H4 (cell line): ENCODE measurements at places on chromosomes 2 and 18. TPM values are rescaled to one million over a fixed set of nuclear protein-coding genes. Genes with fewer than 3 reads are reported as not detected.

GRCh38 chr18:1746131-1746530 is 825.2 kb downstream of the METTL4 start:
- no peak for DNase-seq

GRCh38 chr2:231900486-231900942 is 25.7 kb downstream of the NPPC start:
- DNase-seq: peak; percentile 68

GRCh38 chr2:191184457-191184856 is 33.7 kb upstream of the STAT4 start:
- DNase-seq: no peak

DNA sequence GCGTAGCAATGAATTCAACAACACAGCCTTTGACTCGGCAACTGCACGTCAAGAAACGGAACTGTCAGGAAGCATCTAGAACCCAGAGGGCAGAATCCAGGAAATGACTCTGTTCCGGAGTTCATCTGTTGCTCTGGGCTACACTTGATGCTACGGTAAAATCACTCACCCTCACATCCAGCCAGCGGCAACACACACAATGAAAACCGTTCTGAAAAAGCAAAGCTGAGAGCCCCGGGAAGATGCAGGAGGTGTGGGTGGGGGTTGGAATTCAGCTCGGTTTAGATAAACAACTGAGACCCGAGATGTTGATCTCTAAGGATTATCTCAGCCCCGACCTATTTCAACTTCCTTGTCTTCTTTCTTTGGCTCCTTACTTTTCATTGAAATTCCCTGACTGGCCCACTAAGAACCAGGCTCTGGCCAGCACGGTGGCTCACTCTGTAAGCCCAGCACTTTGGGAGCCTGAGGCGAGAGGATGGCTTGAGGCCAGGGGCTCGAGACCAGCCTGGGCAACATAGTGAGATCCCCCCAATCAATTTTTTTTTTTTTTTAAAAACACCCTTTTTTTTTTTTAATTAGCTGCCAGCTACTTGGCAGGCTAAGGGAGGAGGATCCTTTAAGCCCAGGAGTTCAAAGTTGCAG is 13.3 kb upstream of the RAB17 start:
- DNase-seq: no peak

FAM161A gene
- 1.3 and 1.5 TPM in 2 replicates for total RNA-seq

XDH gene
- total RNA-seq: 0.33 and 1.2 TPM in 2 replicates

MC2R gene
- not detected in 2 replicates for total RNA-seq

ZNF396 gene
- 1.3 and 3.1 TPM in 2 replicates for total RNA-seq
